ENCODE measurements at places on chromosomes 4 and X.

- DNase-seq = peak; percentile 56
Measured at GRCh38 chr4:109548655-109549054, 11.4 kb upstream of the MCUB start.

- DNase-seq = no peak
Measured at GRCh38 chrX:19975845-19976244, 15.0 kb downstream of the BCLAF3 start.

DNA sequence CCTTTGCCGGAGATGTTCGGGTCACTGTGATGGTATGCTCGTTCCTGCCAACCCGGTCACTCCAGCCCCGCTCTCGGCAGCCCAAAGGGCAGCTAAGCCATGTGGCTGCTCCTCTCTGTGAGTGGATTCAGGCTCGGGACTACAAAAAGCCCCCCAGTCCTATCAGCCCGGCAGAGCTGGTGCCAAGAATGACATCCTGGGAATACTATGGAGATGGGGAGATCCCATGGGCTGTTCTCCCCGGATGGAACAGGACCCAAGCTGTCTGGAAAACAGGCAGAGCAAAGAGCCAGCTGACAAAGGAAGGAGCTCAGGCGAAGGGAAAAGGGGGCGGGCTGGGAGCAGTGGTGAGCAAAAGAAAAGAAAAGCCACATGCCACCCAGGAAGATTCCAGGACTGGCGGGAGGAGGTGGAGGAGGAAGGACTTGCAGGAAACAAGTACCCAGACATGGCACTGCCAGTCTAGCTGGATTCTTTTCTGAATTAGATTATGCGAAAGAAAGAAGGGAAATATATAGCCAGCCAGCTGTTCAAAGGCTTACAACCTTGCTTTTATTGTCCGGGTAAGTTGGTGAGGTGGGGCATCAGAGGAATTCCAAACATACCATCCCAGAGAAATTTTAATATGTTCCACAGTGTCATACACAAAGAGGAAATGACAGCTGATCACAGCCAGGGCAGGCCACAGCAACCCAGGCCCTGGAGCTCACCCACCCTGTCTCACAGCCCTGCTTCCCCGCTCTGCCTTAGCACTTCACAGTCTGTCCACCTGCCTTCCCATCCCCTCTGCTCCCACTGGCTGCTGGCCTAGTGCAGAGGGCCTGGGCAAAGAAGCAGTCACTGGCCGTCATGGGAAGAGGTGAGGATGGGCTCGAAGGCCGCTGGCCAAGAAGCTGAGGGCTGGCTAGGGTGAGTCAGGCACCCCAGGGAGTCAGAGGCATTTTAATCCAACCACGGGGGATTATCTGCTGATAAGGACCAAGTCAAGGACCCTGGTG lies 3.4 kb downstream of the NDP start:
- DNase-seq = no peak

- no peak for DNase-seq
Measured at GRCh38 chrX:13938051-13938828, 91.5 kb downstream of the GEMIN8 start.

- DNase-seq = no peak
Measured at GRCh38 chr4:63728480-63729177, 680.6 kb downstream of the TECRL start.

- no peak for DNase-seq
Measured at GRCh38 chr4:48931459-48931858, 24.9 kb upstream of the OCIAD2 start.

GRCh38 chrX:154399527-154400368 lies 1.6 kb downstream of the RPL10 start:
- DNase-seq = no peak

- DNase-seq = peak; percentile 52
Measured at GRCh38 chr4:98828801-98829200, 100.1 kb downstream of the EIF4E start.

DNA sequence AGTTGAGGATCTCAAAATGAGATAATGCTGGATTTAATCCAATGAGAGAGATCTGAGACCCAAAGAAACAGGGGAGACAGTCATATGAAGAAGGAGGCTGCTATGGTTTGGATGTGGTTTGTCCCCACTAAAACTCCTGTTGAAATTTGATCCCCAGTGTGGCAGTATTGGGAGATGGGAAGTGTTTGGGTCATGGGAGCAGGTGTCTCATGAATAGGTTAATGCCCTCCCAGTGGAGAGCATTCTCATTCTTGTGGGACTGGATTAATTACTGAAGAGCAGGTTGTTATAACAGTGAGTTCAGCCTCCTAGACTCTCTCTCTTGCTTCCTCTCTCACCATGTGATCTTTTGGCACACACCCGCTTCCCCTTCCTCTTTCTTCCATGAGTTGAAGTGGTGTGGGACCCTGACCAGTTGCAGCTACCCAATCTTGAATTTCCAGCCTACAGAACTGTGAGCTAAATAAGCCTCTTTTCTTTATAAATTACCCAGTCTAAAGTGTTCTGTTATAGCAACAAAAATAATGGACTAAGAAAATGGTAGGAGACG lies 70.3 kb downstream of the PPEF2 start:
- DNase-seq = no peak

DNA sequence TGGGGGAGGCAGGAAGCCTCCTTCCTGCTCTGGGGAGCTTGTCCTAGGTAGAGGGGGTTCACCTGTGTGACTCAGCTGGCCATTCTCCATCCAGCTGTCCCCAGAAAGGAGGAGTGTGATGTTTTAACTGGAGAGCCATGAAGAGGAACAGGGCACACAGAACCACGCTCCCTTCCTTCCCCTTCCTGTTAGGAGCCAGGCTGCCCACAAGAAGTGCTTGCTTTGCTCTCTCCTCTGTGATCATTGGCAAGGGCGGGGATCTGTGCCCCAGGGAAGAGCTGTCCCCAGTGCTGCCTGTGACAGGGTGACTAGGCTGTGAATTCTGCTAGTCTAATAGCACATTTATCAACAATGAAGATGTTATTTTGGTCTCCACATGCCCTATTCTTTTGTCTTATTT lies 169.6 kb upstream of the GATB start:
- no peak for DNase-seq

- no peak for DNase-seq
Measured at GRCh38 chr4:154973244-154974035, 192.4 kb downstream of the RBM46 start.

GRCh38 chr4:4734425-4734824 lies 125.0 kb upstream of the MSX1 start:
- no peak for DNase-seq

DNA sequence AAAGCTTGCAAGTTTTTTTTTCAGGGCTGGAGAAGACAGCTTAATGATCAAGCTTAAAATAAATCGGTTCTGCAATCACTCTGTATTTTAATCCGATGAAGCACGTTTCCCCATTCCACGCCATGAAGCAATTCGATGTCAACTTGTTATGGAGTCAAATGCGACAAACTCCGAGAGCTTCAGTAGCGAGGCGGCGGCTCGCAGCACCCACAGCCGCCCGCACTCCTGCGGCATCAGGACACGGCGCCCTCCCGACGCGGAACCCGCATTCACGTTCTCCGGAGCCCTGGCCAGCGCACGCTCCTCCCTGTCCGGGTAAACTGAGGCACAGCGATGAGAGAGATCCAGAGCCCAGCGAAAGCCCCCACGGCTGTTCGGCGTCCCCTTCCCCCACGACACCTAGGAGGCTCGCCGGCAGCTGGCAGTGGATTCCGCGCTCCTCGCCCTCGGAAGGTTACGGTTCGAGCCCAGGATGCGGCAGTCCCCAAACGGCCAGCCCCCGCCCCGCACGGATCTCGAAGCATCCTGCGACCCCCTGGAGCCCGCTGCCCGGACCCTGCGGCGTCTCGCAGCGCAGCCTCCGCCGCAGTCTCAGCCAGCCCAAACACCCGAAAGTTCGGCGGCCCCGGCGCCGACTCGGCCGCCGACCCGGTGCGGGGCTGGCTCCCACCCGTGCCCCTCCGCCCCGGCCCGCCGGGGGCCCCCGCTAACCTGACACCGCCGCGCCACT lies 507 bp downstream of the MFAP3L start:
- peak; percentile 29 for DNase-seq

- no peak for DNase-seq
Measured at GRCh38 chr4:53586121-53586816, 5.0 kb downstream of the LNX1 start.

DNA sequence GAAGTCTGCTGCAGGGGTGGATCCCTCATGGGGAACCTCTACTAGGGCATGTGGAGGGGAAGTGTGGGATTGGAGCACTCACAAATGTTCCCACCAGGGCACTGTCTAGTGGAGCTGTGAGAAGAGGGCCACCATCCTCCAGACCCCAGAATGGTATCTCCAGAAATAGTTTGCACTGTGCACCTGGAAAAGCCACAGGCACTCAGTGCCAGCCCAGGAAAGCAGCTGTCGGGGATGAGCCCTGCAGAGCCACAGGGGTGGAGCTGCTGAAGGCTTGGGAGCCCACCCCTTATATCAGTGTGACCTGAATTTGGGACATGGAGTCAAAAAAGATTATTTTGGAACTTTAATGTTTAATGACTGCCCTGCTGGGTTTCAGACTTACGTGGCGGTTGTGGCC lies 25.0 kb upstream of the LDOC1 start:
- no peak for DNase-seq

DNA sequence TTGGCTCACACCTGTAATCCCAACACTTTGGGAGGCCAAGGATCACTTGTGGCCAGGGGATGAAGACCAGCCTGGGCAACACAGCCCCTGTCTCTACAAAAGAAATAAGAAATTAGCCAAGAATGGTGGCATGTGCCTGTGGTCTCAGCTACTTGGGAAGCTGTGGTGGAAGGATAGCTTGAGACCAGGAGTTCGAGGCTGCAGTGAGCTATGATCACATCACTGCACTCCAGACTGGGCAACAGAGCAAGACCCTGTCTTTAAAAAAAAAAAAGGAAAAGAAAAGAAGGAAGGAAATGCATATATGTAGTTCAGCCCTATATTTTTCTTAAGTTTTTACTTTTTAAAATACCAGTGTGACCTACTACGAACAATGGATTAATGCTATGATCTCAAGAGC lies 15.1 kb downstream of the PRSS48 start:
- DNase-seq = no peak

DNA sequence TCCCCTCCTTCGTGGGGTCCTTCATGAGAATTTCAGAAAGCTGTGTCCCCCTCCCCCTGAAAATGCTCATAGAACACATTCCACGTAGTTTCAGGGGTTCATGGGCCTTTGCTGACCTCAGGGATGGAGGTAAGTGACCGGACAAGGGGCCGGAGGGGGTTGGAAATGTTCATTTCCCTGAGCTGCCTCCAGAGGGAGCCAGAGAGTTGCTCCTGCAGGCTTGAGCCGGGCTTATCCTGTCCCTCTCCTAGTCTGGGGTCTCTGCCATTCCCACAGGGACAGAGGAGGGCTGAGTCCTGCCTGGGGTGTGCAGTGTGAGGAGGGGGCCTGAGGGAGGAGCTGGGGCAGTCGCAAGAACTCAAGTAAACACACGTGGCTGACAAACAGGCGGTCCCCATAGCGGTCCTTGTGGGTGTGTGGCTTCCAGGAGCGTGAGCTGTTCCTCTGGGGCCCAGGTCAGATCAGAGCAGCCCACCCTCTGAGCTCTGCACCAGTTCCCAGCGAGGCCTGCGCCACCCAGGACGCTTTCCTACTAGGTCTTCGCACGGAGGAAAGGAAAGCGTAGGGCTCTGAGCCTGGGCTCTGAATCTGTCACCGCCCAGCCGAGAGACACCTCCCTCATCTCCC lies 62.5 kb downstream of the WFS1 start:
- DNase-seq = peak; percentile 16

DNA sequence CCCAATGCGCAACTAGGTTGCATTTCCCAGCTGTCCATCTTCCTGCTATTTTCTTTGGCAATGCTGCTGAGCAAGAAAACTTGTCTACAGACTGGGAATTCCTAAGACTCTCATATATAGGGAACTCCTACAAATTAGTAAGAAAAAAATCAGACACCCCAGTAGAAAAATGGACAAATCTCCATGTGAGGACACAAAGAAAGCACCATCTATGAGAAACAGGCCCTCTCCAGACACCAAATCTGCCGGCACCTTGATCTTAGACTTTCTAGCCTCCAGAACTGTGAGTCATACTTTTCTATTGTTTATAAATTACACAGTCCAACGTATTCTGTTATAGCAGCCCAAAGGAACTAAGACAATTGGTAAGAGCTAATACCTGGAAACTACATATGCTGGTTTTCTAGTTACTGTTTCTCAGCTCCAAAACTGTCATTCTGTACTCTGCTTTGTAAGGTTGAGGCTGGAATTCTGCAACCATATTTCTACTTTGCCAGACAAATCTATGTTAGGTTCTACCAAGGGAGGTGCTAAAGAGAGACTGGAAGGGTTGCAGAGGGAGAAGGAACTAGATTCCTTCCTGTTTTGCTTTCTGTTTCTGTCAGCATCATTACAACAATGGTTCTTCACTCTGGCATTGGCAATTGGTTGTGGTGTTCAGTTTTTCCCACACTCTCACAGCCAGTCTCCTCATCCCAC lies 35.7 kb upstream of the FAM241A start:
- no peak for DNase-seq

DNA sequence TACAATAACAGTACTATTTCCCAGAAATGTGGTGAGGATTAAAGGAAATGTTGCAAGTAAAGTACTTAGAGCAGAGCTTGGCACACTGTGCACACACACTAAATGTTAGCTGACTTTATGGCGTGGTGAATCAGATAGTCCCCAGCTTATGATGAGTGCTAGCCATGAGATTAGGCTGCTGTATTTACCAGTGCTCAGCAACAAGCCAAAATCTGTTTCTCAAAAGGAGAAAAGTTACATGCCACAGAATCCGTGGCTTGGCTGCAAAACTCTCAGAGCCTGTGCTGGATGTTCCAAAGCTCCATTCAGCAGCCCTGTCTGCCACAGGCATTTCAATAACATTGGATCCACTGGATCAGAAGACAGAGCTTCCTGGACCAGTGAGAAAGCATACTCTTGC lies 12.8 kb upstream of the STBD1 start:
- no peak for DNase-seq

DNA sequence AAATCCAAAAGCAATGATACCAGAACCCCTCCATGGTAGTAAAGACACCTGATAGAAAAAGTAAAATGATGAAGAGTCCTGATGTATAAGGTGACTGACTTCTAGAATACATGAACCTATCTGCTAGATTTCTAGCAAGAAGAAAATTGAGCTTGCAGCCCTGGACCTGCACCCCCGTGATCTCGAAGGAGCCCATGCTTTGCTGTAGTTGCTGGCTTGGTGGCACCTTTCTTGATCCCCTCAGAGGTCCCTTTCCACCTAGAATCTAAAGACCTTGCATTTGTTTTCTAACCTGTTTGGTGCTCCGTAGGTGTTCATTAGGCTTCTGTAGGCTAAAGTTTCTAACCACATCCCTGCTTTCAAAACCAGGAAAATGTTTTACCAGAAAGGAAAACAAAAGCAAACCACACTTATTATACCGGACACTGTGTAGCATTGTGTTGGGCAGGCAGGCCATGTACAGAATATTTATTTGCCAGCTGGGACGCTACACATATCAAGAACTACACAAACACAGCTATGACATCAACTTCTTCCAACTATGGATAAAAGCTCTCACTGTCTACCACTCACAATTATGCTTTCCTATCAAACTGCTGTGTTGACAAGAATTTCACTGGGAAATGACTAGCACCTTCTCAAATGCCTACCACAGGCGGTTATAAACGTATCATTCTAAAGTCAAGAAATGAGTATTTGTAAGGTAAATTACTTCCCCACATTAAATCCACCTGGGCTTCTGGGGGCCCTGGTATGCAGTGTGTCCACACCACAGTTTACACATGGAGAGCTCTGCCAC lies 316.2 kb downstream of the UNC5C start:
- DNase-seq = no peak

- DNase-seq = no peak
Measured at GRCh38 chr4:85548841-85549240, 73.9 kb downstream of the ARHGAP24 start.

GRCh38 chr4:54550395-54551171 lies 107.2 kb upstream of the KIT start:
- DNase-seq = no peak

Data from CD4-positive, alpha-beta T cell treated with Interleukin-17A for 4 hours (primary cell).